GM19239 (cell line): ENCODE measurements at places on chromosomes 7 and 10.

DNA sequence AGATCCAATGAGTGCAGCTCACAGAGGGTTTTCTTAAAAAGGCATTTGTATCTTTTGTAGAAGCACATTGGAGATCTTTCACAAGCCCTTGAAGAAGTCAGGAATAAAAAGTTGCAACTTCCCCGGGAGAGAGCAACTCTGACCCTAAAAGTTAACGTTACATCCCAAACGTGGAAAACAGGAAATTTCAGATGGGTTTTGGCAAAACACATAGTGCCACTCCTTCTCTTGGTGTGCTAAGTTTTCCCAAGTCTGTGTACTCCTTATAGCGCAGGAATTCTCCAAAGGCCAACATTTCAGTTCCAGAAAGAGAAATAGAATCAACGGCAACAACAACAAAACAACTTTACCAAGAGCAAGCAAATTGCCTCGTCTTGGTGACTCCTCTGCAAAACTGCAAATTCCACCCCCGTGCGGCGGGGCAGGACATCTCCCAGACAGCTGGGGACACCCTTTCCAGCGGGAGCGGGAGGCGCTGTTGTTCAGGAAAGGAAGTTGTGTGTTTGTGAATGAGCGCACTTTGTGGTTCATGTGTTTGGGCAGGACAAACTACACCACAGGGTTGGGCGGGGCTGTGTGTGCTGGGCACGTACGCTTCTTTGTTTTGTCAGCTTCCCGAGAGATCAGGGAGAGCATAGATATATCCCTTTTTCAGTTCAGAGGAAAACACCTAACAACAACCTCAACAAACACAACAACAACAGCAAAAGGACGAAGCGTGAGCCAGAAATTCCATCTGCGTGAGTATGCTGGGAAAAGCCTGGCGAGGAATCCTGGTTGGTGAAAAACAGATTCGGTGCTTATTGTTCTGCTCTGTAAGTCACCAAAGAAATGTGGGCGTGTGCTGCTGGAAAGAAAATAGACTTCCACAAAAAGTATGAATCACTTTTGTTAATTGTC lies 294.7 kb upstream of the PITRM1 start:
- DNase-seq: no peak

GRCh38 chr7:139711991-139712743 lies 65.6 kb downstream of the HIPK2 start:
- DNase-seq: no peak

- no peak for DNase-seq
Measured at GRCh38 chr10:5071411-5072198, 22.6 kb upstream of the AKR1C3 start.

GRCh38 chr7:90877201-90877600 lies 281.1 kb downstream of the CDK14 start:
- no peak for DNase-seq

DNA sequence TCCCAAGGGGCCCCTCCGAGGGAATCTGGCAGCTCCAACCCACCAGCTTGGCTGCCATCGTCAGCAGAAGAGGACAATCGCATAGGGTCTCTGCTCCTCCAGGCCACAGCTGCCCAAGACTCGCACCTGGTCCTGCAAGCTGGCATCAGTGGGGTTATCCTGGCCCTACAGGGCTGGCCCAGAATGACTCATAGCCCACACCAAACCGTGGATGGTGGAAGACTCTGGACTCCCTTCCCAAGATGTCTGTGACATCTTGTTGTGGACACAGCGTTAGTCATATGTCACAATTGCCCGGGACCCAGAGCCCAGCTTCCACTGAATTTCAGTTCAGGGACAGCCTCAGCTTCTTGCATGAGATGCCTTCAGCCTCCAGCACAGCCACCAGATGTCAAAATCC lies 91.5 kb upstream of the CUX1 start:
- DNase-seq: no peak

DNA sequence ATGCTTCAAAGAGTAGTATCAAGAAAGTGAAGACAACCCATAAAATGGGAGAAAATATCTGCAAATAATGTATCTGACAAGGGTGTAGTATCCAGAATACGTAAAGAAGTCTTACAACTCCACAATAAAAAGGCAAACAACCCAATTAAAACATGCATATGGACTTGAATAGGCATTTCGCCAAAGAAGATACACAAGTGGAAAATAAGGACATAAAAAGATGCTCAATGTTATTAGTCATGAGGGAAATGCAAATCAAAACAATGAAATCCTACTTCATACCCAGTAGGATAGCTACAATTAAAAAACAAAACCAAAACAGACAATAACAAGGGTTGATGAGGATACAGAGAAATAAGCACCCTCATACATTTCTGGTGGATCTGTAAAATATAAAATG lies 79.2 kb downstream of the NUDCD3 start:
- no peak for DNase-seq

DNA sequence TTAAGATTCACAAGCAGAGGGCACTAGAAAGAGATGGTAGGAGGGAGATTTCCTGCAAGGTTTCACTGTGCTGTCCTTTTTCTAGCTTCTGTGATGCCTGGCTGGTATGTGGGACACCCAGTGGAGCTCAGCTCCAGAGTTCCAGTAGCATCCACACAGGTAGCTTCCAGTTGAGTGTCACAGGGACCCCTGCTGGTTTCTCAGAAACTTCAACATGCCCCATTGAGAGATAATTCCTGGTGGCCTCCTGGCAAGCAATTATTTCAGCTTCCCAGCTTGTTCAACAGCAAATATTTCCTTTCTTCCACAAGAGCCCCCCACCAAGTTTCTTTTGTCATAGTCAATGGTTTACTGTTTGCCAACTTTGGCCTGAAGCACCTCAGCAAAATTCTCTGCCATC lies 858.7 kb downstream of the REEP3 start:
- DNase-seq: no peak

- DNase-seq: no peak
Measured at GRCh38 chr7:140810385-140810784, 113.9 kb downstream of the NDUFB2 start.

DNA sequence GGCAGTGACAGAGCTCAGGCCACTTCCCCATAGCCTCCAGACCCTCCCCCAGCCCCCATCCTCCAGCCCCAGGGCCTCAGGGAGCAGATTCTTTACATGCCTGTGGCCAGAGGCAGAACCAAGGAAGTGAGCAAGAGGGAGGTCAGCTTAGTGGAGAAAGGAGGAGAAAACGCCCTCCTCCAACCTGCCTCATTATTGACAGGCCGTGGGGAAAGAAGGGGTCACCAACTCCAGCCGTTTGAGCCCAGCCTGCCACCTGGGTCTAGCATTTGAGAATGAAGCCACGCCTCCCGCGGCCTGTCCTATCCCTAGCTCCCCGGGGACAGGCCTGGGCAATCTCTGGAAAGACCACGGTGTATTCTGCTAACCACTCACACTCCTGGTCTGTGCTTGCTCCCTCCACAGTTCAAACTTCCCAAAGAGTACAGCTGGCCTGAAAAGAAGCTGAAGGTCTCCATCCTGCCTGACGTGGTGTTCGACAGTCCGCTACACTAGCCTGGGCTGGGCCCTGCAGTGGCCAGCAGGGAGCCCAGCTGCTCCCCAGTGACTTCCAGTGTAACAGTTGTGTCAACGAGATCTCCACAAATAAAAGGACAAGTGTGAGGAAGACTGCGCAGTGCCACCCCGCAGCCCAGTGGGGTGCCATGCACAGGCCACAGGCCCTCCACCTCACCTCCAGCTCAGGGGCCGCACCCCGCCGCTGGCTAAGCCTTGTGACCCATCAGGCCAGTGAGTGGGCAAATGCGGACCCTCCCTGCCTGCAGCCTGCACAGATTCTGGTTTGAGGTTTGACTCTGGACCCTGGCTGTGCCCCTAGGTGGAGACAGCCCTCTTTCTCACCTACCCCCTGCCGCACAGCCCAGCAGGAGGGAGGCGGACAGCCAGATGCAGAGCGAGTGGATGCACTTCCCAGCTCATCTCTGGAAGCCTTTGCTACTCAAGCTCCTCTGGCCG lies 14.3 kb upstream of the TRIM8 start:
- no peak for DNase-seq

- DNase-seq: no peak
Measured at GRCh38 chr7:17013204-17013603, 131.4 kb upstream of the AGR3 start.

DNA sequence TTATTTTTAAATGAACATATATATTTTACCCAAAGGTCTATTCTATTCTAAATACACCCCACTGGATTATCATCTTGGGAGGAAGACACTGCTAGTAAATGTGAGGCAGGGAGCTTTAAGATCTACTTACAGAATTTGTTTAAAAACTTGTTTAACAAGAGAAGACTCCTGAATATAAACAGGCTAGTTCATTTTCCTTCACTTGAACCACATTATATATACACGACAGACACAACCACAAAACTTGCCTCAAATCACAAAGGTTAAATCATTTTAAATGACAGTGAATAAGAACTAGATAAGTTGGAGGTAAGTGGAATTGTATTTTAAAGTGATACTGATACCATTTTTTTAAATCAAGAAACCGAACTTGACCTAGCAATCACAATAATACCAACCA lies 109.2 kb downstream of the ATE1 start:
- DNase-seq: no peak

- no peak for DNase-seq
Measured at GRCh38 chr7:132519936-132520335, 56.3 kb downstream of the PLXNA4 start.

- no peak for DNase-seq
Measured at GRCh38 chr10:132582137-132582536, 44.5 kb downstream of the INPP5A start.
